ENCODE measurements at places on chromosomes 16 and 17.

DNA sequence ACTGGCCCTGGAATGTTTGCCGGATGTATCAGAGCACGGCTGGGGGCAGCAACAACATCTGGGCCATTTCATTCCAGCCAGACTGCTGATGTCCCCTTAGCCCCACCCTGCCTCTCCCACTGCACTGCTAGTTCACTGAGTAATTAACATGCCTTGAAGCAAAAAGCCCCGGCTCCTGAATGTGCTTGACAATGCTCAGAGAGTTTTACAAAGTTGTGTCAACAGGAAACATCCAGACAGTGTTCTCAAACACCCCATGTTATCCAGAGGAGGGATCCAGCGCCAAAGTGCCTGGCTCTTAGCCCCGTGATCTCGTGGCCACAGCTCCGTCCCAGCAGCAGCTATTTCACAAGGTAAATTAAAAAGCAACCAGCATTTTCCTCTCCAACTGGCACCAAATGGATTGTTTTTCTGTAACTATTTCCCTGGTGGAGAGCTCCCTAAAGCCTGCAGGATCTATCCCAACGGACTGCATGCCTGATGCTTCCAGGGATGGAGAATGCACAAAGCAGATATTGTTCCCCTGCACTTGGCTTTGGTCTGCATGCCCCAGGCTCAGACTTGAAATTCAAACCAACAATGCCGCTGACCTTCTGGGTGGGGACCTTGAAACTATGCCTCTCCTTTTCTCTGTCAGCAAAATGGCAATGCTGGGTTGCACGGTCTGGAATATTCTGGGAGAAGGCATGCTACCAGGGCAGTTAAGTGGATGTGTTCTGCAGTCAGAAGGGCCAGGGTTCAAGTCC lies 115.6 kb upstream of the CDH5 start:
- no peak for DNase-seq

DNA sequence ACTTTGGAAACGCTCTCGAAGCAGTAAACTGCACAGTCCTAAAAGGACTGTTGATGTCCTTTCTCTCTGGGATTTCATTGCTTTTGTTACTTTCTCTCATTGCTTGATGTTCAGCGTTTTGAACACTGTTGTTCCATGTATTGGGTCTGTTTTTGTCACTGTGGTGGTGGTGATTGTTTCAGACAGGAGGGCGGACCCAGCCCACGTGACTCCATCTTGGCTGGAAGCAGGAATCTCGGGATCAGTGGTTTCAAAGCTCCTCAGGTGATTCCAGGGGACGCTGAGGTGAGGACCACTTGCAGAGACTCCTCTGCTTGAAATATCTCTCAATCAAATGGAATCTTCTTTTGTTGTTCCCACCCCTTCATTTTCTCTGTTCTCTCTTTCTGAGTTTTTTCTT lies 18.3 kb downstream of the C16orf54 start:
- DNase-seq, result no peak

- no peak for DNase-seq
Measured at GRCh38 chr17:41395611-41396010, 1.8 kb downstream of the KRT31 start.

DNA sequence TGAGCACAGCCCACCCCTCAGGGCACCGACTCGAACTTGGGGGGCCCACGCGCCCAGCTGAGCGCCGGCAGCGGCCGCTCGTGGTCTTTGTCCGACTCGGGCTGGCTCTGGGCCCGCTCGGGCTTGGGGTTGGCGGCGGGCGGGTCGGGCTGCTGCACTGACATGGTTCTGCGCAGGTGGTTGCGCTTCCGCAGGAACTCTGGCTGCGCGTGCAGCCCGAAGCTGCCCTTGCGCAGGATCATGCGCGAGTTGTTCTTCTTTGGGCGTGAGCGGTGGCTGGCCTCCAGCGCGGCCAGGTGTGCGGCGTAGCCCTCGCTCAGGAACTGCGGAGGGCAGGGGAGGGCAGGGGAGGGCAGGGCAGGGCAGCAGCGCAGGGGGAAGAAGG lies 11.1 kb downstream of the PIMREG start:
- peak; percentile 61 for DNase-seq

DNA sequence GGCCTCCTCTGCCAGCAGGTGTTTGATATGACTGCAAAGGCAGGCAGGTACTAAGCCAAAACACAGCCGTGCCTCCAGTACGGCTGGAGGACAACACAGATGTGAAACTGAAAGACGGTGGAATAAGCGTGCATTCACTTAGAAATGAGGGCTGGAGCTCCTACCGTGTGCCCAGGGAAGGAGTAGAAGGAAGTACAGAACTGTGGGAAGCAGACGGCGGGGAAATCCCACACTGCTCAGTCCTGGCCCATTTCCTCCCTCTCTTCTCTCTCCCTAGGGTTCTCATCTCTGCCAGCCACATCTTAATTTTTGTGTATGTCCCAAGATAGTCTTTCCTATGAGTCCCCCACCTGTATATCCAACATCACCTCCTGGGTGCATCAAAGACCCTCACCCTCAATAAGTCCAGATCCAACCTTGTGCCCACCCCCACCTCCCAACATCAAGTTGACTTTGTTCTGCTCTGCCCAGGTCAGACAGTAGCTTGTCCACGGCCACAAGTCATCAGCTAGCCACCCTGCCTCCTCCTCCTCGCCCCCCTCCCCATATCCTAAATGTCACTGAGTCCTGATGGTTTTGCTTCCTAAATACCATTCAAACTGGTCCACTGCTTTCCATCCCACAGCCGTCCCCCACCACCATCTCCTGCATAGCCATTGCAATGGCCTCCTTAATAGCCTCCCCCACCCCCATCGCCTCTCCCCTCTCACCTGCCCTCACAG lies 77.1 kb upstream of the RPL38 start:
- no peak for DNase-seq

DNA sequence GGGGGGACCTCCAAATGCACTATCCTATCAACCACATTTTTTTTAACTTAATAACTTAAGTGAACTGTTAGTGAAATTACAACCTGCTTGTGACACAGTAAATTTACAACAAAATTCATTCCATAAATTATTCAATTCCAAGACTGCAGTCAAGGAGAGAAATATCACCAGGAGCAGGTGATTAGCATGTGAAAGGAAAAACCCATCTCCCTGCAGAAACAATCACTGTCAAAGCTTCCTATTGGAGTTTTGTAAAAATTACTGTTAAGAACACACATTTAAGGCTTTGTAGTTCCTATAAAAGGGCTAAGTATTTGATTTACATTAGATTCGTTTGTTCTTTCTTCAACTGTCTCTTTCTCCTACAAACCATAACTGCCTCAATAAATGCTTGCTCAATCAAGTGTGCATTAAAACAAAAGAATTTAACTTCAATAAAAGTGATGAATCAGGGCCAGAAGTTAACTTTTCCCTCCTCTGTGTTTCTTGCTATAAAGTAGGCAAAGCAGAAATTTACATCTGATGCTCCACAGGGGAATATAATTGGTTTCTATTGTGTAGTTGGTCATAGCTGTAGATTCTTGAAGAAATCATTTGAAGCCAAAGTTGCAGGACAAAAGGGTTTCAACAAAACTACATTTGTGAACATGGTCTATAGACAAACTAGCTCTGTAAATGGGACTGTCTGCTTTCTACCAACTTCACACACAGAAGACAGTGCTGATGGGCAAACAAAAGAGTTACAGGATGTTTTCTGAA lies 195.1 kb upstream of the PSMD7 start:
- DNase-seq, result no peak

DNA sequence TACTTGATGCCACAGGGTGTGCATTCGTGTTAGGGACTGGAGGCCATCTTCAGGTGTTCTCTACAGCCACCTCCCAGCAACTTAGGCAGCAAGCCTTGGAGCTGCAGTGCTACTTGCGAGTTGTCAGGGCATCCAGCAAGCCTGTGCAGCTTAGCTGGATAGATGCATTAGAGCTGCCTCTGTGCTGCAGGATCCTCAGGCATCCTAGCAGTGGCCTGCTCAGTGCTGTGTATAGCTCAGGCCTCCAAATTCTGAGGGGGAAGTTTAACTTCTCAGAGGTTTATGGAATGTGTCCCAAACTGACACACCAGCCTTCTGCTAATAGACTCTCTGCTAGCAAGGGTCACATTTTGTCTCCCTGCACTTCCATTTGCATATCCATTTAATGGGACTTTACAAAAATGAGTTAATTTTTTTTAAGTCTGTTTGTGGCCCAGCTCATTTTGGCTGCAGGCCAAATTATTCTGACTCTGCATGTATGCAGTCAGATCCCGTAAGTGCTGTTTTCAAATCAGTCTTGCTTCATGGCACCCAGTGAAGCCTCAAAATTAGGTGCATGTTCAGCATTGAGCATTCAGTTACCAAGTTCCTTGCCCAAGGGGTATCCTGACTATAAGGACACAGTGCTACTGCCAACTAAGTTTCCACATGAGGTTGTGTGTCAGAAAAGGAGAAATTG lies 6.8 kb downstream of the GABARAPL2 start:
- DNase-seq, result no peak

DNA sequence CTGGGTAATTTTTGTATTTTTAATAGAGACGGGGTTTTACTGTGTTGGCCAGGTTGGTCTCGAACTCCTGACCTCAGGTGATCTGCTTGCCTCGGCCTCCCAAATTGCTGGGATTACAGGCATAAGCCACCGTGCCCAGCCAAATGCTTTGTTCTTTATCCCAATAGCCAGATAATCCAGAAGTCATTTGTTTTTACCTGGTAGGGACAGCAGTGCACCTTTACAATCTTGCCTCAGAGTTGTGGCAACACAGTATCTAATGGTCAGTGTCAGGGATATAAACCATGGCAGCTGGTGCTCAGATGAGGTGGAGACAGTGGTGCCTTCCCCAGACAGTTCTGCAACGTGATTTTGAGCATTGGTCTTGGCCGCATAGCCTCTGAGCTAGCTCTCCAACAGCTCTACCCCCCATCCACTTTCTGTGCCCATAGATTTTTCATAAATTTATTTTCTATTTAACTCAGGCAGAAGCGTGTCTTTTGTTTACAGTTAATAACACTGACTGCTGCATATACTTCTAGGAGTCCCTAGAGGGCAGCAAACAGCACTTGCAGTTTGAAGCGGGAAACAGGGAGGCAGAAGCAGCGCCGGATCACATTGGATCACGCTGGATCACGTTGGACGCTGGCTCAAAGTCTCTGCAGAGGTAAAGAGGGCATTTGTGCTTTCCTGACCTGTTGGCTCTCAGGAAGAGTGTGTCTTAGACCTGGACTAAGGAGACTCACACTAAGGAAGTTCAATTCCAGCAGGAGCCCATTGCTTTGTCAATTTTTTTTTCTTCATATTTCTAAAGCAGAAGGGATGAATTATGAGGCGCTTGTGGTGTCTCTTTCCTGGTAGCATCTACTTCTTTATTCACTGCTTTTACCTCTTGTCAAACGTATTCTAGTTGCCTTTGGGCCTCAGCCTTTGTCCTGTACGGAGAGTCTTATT lies 5.1 kb upstream of the GGT6 start:
- peak; percentile 42 for DNase-seq

DNA sequence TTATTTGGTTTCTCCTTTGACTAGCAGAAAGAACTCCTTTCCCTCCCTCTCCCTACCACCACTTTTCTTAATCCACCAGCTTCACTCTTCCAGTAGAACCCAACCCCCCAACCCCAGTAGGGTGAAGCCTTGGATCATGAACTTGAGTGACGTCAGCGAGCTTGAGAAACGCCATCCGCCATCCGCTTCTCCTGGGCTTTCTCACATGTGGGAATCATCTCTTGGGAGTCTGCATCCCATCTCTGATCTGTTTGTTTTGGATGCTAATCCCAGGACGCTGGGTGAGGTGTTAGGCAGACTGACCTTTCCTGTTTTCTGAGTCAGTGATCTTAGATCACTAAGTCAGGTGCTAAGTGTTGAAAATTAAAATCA lies 16.0 kb upstream of the SOX9 start:
- no peak for DNase-seq

Data from CD4-positive, alpha-beta T cell treated with Interferon alpha-2 for 1 hour (primary cell).